ENCODE measurements at places on chromosomes 11 and 22.

- DNase-seq, result no peak
Measured at GRCh38 chr11:68375337-68375736, 62.9 kb downstream of the LRP5 start.

GRCh38 chr11:15638386-15638787, 523.7 kb downstream of the INSC start:
- DNase-seq, result no peak

GRCh38 chr11:3866836-3867208, 11.4 kb downstream of the STIM1 start:
- DNase-seq, result no peak

GRCh38 chr11:11976481-11977127, 31.8 kb downstream of the DKK3 start:
- DNase-seq, result no peak

- DNase-seq, result no peak
Measured at GRCh38 chr11:78831571-78831970, 256.9 kb upstream of the NARS2 start.

DNA sequence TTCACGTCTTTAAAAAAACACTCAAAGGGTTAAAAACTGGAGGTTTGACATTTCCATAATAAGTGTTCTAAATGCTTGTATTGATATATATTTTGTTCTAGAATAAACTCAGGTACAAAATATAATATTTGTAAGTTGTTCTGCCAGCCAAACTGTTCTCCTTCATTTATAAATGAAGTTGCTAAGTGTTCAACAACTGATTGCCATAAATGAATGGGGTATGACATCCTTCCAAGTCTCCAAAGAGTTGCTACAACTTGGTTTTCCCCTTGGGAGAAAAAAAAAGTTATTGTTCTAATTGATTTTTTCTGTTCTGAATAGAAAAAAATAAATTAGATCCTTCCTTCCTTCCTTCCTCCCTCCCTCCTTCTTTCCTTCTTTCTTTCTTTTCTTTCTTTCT, 65.4 kb upstream of the BLID start:
- no peak for DNase-seq

DNA sequence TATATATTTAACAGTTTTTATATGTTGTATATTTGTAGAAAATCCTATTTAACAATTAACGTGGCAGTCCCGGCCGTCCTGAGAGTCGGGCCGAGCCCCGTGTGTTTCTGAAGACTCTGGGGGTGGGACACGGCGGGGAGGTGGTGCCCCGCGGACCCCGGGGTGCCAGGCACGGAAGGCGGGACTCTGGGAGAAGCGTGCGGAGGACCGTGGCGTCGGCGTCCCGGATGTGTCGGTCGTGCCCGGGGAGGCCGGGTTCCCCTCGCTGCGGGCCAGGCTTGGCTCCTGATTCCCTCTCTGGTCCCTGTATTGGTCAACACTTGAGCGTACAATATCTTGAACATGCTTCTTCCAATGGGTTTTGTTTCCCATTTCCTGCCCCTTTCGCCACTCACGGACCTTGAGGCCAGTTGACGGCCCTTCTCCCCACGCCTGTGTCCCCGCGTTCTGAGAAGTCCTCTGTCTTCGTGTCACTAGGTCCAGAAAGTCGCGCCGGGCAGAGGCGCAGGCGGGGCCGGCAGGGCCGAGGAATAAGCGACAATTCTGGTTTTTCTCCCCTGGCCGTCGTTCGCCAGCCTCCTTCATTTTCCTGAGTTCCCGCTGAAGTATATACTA, 1076.7 kb downstream of the BRD1 start:
- no peak for DNase-seq

DNA sequence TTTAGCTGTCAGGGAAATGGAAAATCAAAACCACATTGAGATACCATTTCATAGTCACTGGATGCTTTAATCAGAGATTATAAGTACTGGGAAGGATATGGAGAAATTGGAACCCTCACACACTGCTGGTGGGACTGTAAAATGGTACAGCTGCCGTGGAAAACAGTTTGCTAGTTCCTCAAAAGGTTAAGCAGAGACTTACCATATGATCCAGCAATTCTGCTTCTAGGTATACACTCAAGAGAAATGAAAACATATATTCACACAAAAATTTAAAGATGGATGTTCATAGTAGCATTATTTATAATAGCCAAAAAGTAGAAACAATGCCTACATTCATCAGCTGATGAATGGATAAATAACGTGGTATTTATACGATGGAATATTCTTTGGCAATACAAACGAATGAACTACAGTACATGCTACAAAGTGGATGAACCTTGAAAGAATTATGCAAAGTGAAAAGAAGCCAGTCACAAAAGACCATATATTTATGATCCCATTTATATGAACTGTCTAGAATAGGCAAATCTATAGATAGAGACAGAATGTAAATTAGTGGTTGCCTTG, 23.0 kb downstream of the RNF121 start:
- DNase-seq, result no peak

DNA sequence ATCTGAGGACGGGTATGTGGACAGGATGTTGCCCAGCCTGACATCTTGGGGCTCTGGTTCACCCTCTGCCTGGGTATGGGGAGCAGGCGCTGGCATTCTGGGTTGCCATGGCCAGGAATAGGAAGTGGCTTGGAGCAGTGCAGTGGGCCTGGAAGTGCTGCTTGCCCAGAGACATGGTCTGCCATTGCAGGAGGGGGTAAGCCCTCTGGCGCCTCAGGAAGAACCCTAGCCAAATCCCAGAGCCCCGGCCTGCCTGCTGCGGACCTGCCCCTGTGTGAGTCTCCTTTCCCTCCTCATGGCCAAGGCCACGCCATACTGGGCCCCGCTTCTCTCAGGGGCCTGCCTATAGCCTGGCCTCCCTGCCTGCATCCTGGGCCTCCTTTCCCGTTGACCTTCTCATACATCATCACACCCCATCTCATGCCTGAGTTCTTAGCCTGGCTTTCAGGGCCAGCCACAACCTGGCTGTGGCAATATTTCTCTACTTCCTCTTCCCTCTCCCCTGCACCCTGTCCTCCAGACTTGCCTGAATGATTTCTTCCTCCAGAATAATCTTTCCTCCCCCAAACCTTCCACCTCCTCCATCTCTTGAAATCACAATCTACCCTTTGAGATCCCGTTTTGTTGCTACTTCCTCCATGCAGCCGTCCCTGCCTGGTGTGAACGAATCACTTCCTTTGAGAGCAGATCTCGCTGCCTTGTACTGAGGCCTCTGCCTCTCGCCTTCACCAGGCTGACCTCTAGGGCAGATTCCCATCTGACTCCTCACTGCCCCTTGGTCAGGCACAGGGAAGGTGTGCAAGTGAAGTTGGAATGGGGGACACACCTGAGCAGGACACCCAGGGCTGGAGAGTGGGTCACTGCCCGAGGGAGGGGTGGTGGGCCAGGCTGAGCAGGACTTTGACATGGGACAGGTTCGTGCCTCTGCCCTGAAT, 5.2 kb downstream of the CAPN5 start:
- no peak for DNase-seq

DNA sequence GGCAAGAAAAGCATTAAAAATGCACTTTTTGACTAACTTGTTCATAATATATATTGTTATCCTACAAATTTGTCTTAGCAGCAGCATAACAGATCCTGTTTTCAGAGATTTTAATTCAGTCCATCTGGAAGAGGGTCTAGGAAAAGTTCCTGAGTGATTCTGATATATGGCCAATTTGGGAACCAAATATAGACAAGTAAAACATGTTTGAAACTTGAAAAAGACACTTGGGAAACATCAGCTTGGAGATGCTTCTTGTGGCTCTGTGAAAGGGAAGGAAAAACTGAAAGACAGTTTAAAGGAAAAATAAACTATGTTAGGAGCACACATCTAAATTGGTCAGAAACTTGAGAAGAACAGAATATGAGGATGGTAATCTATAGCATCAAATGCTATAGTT, 697.5 kb downstream of the CNTN5 start:
- no peak for DNase-seq

GRCh38 chr11:119371778-119372182, 9.7 kb downstream of the USP2 start:
- no peak for DNase-seq

- DNase-seq, result no peak
Measured at GRCh38 chr11:123475469-123475868, 45.4 kb downstream of the GRAMD1B start.

DNA sequence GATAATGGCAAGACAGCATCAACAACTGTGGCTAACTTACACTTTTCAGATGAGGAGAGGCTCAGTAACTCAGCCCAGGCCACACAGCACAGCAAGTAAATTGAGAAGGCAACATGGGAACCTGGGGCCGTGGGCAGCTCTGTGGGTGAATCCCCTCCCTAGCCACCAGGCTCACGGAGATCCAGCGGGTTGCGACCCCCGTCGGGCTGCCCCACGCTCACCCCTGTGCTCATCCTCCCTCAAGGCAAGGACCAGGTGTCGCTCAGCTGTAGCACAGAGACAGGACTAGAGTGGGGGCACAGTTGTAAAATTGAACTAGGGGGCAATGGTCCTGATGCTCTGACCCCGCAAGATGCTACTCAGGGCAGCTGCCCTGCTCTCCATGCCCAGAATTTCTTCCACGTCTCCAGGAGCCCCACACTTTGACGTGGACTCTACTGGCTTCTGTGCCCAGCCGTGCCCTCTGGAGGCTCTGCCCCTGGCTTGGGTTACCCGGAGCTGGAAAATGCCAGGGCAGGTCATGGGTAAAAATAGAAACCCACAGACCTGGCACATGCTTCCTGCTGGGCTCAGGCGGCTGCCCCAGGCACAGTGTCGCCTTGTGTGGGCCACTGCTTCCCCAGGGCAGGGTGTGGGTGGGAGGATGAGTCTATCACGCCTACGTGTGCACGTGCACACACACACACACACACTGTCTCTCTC, 9.0 kb downstream of the TUBA8 start:
- no peak for DNase-seq

- DNase-seq, result no peak
Measured at GRCh38 chr11:63765688-63766241, 2.8 kb downstream of the ZFTA start.

DNA sequence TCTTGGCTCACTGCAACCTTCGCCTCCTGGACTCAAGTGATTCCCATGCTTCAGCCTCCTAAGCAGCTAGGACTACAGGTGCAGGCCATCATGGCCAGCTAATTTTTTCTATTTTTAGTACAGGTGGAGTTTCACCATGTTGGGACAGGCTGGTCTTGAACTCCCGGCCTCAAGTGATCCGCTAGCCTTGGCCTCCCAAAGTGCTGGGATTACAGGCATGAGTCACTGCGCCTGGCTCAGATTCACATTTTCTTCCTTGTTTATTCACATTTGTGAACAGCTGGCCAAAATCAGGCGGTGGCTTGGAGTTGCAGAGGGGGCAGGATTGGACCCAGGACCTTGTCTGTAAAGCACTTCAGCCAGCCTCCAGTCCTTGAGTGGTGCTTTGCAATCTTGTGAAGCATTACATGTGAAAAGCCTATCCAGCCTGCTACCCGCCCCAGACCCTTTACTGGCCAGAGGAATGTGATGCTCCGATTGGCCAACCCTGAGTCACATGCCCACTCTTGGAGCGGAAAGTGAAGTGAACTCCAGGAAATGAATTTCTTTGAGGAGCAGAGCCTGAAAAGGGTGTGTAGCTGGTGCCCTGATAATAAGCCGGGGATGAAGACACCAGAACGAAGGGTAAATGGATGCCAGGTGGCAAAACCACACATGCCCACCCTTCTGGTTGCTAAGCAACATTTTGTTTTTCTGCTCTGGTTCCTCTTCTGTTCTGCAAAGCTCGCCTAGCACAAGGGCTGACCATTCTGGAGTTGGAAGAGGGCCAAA, 62.6 kb upstream of the PTPRJ start:
- DNase-seq, result peak; percentile 78

DNA sequence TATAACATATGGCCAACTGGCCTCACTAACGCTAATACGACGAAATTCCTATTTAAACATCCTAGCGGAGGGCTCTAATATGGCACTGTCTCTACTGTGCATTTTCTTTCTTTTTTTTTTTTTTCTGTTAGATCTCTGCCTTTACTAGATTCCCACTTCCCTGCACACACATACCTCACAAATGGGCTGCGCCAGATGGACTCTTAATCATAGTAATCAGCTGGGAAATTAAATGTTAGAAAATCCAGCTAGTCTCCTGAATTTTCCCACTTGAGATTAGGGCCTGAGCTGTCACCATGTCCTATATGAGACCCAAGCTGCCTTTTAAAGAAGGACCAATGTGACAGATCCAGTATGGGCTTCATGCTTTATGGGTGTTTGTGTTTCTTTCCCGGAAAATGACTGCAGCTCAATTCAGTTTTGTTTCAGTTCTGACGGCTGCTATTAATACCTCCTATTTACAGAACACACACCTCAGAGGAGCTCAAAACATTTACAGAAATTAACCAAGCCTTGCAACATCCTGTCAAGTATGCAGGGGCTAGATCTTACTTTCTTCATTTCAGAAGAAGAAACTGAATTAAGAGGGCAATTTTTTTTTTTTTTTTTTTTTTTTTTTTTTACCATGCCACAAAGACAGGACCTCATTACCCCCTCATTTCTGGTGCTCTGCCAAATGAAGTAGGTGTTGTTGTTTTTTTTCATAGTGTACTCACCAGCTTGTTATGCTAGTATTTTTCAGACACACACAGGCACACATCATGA, 49.8 kb upstream of the BLID start:
- no peak for DNase-seq

DNA sequence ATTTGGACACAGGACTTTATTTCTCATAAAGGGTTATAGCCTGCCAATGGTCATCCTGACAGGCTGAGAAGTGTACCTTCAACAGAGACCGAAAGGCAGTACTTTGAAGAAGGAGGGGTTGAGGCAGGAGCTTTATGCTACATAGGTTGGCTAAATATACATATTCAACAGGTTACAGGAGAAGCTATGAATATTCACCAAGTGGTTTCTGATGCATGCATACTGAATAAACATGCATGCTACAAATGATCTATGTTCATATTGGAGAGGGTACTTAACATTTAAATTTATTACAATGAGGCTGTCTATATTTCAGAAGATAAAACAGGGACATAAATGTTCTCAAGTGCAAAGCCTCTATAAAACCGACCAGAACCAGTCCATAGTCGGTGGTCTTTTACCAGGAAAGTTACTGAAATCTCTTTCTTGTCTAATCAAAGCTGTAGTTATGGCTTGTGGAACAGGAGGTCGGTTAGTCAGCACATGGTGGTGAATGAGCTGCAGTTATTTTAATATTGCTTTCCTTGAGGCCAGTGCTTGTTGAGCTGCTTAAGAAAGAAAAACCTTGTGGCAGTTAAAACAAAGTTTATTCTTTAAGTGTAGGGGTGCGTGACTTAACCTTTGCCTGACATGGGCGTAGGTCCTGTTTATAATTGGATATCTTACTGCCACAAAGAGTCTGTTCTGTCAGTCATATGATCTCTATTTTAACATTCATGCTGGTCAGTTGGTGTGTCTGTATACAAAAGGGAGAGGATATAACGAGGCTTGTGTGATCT, 19.5 kb downstream of the CNTF start:
- no peak for DNase-seq
